ENCODE measurements at places on chromosomes 12 and 14.

- DNase-seq, result no peak
These were observed 51.7 kb upstream of the DDX11 start for GRCh38 chr12:31021809-31022494.

DNA sequence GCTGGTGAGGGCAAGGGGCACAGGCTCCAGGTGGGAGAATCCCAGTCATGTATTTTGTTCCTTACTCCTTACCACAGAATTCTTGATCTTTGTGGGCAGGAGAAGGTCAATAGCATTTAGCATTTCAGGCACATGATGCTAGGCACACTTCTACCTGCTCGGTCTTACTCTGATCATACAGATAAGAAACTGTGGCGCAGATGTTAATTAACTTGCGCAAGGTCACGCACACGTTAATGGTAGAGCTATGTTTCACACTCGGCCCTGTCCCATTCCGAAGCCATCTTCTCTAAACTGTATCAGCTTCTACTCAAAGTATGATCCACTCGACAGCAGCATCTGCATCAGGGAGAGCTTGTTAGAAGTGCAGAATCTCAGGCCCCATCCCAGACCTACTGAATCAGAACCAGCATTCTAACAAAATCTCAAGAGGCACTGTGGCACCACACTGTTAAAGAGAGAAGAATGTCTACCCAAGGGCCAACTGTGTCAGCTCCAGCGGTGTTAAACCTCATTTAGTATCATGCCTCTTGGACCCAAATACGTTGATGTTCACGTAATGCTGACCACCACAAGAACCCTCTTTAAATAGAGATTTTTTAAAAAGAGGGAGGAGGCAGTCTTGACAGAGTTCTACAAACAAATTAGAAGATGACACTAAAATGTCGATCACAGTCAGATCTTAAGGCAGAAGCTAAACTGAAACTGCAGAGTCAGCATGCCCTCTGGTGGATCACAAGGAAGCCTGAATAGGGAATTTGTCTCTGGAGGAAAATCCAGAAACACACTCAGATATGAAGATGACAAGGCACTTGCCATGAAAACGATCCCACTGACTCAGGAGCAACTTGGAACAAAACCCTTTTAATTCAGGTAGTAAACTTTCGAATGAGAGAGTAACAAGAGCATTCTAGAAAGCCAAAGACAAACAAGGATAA is 7.3 kb downstream of the STXBP6 start:
- DNase-seq, result no peak

- DNase-seq, result no peak
These were observed 38.3 kb downstream of the FGD6 start for GRCh38 chr12:95179011-95179410.

GRCh38 chr14:72975770-72976169 is 49.5 kb downstream of the DCAF4 start:
- DNase-seq, result no peak

DNA sequence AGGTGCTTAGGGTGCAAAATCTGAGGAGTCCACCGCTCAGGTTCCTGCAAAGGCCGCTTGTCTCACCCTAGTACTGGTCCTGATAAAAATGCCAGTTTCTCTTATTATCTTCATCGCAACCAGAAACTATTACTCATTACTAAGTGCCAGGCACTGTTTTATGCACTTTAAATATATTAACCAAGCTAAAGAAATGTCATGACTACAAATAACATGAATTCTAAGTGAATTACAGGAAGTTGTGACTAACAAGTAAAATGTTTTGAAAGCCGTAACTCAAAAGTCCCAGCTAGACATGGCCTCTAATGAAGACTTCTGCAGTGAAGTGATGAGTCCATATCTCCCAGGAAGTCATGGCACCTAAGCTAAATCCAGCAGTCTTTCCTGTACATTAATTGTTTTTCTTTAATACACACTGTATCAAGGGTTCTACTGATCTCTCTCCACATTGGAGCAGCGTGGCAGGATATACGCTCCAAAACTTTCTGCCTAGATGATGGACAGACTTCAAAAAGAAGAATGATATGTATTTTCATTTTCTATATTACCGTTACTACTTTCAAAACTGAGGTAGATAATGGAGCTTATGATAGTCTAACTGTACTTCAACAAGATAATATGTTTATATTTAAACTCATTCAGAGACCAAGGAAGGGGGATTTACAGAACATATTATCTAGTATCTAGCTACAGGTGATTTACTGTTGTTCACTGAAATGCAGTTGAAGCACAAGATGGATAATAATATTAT is 117.3 kb upstream of the ARID2 start:
- no peak for DNase-seq

DNA sequence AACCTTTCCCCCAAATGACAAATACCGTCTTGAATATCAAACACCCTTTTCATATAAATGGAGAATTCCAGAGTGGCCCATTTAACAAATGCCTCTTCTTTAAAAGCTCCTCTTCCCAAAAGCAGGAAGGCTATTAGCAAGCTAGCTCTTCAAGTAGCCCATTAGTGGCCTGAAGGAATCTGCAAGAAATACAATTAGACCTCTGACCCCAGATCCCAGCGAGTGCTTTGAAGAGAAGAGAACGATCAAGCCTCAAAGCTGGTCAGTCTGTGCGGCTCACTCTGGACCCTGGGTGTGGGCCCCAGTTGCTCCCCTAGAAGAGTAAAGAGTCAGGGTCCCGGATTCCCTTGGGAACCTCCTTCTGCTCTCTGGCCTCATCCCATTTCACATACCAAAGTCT is 325.6 kb downstream of the NUAK1 start:
- DNase-seq, result no peak

GRCh38 chr12:64780531-64781279 is 21.5 kb upstream of the GNS start:
- no peak for DNase-seq

GRCh38 chr12:123390498-123391426 is 6.8 kb downstream of the KMT5A start:
- no peak for DNase-seq

DNA sequence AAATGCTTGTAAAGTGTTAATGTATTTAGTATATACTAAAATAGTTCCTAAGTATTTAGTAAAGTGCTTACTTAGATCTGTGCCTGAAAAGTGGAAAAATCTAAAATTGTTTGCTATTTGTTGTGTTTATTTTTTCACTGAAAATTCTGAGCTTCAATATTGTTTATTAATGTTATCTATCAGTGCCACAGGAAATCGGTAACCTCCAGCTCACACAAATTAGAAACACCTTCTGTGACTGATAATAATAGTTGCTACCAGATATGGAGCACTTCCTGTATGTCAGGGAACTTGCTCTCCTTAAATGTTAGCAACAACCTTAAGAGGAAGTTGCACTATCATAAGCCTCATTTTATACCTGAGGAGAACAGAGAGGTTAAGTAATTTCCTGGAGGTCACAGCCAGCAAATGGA is 723 bp upstream of the LRP10 start:
- peak; percentile 6 for DNase-seq

- no peak for DNase-seq
These were observed 51.0 kb downstream of the KANSL2 start for GRCh38 chr12:48631071-48631470.

DNA sequence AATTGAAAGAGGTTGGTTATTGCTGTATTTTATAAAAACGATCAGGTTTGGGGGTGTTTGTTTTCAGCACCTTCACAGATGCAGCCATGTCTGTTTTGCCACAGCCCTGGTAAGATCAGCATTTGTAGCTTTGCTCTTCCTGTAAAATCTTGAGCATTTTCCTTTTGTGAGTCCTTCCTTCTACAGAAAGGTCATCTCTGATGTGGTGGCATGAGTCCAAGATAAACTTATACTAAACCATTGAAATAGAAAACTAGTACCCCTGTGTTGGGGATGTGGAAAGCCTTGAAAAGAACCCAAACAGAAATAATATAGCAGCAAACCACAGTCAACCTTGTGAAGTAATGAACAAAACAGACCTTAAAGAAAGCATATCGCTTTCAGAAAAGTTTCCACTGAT is 85.5 kb downstream of the TGFB3 start:
- DNase-seq, result no peak

DNA sequence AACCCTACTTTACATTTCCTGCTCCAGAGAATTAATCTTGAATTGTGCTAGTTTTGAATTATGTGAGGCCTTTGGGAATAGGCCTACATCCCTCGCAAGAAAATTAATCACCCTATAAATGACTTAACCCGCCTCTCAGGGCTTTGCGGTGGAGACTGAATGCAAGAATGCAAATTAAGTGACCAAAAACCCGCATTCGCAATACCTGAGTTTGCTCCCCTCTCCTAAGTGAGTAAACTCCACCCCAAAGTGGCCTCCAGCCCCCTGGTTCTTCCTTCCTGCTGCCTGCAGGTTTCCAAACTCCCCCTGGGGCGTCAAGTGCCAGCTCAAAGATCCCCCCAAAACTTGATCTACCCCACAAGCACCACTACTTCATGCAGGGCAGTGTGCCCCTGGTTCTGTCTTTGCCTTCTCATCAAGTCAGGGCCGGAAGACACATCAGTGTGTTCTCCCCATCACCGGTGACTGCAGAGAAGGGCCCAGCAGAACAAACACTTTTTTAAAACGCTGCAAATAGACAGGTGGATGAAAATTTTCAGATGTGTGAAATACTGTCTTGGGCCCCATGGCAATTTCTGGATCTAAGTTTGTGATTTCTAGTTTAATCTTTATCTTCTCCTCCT is 644.7 kb downstream of the VRK1 start:
- no peak for DNase-seq

- DNase-seq, result peak; percentile 49
These were observed 1.1 kb upstream of the ACTR6 start for GRCh38 chr12:100199347-100200149.

DNA sequence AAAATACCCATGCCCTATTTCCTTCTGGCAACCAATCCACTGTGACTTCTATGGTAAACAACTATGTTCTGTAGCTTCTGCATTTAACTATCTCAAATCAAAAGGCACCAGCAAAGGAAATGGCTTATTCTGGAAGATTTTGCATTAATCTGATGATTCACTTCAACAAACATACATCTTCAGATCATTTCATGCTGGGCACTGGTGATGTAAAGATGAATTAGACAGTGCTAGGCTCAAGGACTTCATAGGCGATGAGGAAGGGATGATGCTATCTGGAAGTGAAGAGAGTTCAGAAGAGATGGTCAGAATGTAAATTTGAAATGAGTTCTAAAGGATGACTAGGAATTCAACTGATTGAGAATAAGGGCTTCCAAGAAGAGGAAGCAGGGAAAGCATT is 363.3 kb downstream of the PAWR start:
- DNase-seq, result no peak

DNA sequence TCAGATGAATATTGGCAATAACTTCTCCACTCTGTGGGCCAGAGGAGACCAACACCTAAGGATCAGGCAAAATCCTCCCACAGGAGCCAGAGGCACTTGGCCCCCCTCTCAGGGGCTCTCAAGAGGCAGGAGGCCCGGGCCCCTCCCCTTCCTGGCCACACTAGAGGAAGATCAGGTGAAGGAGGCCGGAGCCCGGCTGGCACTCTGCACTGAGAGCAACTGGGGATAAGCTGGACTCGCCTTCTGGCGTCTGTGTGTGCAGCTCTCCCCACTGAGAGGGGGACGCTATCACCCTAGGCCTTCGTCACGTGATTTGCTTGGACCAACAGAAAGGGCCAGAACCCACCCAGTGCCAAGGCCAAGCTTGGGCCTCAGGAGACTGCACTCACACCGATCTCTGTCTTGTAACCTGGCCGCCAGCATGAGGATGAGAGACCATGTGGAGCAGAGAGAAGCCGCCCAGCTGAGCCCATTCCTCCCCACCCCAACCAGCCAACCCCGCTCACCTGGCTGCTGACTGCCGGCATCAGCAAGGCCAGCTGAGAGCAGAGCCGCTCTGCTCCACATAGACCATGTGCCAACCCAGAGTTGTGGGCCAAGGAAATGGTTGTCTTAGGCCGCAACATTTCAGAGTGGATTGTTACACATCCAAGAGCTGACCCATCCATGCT is 64.0 kb downstream of the NOC4L start:
- no peak for DNase-seq

- no peak for DNase-seq
These were observed 90.8 kb downstream of the NTF3 start for GRCh38 chr12:5522432-5523335.

DNA sequence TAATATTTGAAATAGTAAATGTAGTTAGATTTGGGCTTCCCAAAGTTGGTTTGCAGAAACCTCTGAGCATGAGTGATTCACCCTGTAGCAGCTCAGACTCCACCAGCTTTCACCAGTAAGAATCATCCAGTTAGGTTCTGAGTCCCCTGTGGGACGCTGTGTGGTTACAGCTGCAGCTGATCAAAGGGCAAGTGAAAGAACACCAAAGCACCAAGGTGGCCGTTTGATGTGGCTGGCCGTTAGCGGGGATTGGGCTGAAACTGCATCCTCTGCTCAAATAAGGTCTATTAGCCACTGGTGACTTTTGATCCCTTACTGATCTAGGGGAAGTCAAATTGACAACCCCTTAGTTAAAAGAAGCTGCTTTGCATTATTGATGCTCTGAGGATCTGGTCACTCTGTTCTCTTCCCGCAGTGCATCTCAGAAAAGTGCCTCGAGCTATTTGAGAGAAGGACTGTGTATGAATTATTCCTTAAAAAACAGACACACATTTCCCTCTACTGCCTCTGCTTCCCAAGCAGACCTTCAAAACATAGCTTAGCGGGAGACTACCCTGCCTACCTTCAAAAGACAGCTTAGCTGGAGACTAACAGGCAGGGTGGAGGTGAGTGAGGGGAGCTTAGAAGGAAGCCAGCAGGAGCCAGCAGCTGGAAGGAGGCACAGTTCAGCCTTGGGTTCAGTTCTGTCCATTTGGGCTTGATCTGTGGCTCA is 3.7 kb downstream of the ABHD12B start:
- DNase-seq, result peak; percentile 45

DNA sequence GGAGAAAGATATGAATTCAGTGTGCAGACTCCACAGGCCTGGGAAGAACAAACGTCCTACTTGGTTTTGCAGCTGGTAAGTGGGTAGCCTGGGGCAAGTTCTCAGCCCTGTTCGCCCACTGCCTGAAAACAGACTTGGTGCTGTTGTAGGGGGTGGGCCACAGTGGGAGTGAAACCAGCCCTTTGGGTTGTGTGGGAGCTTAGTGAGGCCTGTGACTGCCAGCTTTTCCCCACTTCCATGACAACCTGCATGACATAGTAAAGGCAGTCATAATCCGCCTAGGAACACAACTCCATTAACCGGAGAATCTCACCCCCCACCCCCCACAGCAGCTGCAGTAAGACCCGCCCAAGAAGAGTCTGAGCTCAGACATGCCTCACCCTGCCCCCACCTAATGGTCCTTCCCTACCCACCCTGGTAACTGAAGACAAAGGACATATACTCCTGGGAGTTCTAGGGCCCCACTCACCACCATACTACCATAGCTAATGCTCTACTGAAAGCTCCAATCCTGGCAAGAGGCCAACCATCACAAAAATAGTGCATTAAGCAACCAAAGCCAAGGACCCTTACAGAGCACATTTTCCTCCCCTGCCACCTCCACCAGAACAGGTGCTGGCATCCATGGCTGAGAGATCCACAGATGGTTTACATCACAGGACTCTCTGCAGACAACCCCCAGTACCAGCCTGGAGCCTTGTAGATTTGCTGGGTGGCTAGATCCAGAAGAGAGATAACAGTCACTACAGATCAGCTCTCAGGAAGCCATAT is 39.8 kb upstream of the LMNTD1 start:
- DNase-seq, result no peak
